ENCODE measurements at places on chromosomes 2 and 18. TPM values are rescaled to one million over a fixed set of nuclear protein-coding genes. Genes with fewer than 3 reads are reported as not detected.
A peak's percentile ranks its signal among the peaks of the same experiment; 100 is the strongest.

DNA sequence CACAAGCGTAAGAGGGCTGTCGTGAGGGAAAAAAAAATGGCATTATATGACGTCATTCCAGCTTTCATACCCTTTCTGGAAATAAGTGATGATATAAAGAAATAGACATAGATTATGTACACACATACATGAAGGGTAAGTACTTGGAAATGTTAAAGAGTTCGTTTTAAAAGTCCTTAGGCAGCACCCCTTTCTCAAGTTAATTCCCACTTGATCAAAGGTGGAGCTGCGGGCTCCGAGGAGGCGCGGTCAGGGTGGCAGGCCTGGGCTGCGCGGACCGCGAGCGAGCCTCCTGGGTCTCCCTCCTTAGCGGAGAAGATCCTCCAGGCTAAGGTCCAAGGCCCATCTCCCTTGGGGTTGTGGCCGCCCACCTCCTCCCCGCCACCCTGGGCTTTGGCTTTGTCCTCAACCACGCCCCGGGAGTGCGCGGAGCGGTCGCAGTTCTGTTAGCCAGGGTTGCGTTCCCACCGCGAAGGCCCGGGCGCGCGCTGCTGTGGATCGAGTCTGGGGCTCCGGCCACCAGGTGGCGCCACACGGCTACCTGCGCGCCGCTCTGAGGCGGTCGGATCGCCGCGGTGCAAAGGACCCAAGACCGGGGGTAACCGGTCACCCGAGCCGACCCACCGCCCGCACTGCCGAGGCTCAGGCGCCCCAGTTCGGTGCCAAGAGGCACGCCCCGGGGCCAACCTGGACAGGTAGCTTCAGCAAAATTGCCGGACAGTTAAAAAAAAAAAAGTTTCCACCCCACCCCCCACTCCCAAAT, 66.8 kb downstream of the HNRNPLL start:
- DNase-seq = peak; percentile 73

- DNase-seq = no peak
Observed at GRCh38 chr2:224915136-224915535, 127.1 kb downstream of the DOCK10 start.

- DNase-seq = no peak
Observed at GRCh38 chr2:19677825-19678518, 223.8 kb downstream of the TTC32 start.

GRCh38 chr2:127639111-127639474, 6.9 kb upstream of the GPR17 start:
- no peak for DNase-seq

Gene TACR1
- total RNA-seq = 1.1 TPM

- no peak for DNase-seq
Observed at GRCh38 chr2:188404341-188405004, 112.8 kb downstream of the GULP1 start.

Gene EPB41L3
- 87.7 TPM for total RNA-seq

DNA sequence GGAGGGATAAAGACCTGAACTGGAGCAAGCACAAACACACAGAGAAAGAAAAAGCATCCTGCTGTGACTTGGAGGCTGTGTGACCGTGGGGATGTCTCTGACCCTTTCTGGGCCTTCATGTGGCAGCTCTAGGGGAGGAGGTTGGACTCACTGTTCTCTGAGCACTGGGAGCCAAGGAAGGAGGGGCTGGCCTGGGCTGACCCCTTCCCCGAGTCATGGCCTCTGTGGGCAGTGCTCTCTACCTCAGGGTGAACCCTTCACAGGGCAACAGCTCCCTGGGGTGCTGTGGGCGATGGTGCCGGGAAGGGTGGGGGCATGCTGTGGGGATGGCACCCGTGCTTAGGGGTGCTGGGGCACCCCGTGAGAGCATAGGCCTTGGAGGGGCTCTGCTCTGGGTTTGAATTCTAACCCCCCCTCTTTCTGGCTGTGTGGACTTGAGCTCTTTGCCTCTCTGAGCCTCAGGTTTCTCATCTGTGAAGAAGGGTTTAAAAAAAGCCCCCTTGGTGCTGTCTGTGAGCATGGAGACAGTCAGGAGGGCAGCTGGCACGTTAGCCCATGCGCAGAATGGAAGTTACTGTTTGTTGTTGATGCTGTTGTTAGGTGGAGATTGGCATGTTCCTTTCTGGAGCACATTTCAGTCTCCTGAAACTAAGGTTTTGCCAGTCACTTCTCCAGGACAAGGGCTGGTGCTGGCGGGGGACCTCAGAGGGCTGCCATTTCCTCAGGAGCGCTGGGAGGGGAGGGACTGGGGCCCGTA, 700 bp downstream of the TOGARAM2 start:
- no peak for DNase-seq

- DNase-seq = no peak
Observed at GRCh38 chr2:29821591-29821990, 99.8 kb downstream of the ALK start.

Gene AQP12B
- 0.85 TPM for total RNA-seq

GRCh38 chr18:69787825-69788547, 159.7 kb downstream of the CD226 start:
- no peak for DNase-seq

DNA sequence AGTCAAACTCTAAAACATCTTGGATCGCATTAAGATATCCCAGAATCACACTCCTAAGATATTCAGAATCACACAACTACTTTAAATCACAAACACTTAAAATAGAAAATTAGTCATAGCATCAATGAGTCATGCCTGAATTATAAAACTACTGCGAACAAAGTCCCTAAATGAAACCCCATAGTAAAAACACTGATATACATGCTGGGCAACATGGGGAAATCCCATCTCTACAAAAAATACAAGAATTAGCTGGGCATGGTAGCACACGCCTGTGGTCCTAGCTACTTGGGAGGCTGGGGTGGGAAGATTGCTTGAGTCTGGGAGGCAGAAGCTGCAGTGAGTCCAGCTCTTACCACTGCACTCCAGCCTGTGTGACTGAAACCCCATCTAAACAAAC, 101.7 kb downstream of the COBLL1 start:
- no peak for DNase-seq

Gene PRKAG3
- total RNA-seq = not detected

DNA sequence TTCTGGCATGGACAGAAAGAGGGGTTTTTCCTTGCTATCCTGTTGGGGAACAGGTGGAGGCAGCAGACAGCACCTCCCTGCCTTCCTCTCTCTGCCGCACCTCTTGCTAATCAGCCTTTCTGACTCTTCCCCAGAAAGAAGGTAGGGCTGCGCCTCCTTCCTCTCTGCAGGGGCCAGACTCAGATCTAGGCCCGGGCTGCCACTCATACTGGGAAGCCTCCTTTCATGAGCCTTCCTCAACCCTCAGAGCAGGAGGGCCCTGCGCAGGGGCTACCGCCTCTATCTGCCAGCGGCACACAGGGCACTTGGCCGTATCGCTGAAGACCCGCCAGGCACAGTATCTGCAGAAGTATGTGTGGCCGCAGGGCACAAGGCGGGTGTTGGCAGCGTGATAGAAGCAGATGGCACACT, 7.1 kb downstream of the NEURL3 start:
- no peak for DNase-seq

Gene INPP5D
- 6.6 TPM for total RNA-seq

- DNase-seq = no peak
Observed at GRCh38 chr2:69567157-69567908, 76.2 kb downstream of the AAK1 start.

DNA sequence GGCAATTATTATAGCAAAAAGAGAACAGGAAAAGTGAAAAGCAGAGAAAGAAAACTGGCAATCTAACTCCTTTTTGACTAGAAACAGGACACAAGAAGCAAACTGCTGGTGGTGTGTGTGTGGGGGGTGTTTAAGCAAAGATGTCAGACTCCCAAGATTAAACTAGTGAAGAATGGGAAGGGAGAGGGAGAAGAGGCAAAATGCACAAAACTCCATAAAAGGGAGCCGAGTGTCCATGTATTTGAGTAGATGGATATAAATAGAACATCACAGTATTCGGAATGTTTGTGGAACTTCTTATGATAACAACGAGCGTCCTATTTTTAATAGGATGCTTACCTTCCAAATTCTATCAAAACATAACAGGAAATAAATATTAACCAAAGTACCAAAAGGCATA, 179.8 kb upstream of the TRIB2 start:
- no peak for DNase-seq

GRCh38 chr18:8507361-8507760, 101.9 kb upstream of the RAB12 start:
- DNase-seq = no peak

DNA sequence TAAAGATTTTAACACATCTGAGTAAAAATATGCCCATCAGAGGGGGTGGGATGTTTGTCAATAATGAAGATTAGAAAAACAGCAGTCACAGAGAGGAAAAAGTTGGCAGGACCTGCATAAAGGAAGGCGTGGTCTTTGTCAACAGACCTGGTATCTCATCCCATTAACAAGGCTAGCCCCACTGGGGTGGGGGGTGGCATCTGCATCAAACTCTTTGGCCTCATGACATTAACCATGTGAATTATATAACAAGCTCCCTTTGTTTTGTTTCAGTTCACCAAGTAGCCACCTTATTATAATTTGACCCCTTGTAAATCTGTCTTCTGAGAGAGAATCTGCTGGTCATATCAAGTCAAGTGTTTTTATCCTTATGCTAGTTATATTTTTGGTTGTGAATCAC, 28.8 kb downstream of the NEMP2 start:
- no peak for DNase-seq

DNA sequence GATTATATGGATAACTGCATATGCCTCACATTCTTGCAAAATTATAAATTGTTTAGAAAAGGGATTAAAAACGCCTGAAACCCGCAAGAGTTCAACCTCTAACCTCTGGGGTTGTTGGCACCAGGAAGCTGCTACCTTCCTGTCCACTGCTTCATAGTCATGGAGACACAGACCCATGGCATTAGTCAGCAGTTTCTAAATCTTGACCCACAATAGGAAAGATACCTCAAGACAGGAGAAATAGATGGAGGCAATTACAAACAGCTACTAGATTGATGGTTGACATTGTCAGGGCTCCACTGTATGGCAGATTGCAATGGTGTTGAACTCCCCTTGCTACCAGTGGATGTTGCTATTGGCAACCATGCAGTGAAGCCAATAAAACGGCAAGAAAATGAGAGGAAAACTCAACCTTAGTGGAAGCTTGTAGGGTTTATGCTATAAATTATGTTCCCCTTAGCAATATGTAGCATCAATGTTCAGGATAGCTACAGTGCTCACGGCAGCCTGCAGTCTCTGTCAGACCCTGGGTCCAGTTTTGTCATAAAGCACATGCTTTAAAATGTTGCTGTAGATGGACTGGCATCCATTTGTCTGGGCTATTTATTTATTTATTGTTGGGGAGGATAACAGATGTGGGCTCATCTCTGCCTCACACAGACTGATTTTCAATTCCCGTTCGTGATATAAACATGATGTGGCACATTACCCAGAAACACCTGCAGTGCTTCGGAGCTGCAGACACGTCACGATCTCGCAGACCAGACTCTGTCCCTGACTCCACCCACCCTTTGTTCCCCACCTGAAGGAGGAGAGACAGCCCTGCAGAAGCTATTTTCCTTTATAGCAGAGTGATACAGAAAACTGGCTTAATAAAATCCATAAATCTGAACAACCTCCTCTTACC, 233.4 kb downstream of the AGPS start:
- no peak for DNase-seq

Gene HMSD
- total RNA-seq = not detected

DNA sequence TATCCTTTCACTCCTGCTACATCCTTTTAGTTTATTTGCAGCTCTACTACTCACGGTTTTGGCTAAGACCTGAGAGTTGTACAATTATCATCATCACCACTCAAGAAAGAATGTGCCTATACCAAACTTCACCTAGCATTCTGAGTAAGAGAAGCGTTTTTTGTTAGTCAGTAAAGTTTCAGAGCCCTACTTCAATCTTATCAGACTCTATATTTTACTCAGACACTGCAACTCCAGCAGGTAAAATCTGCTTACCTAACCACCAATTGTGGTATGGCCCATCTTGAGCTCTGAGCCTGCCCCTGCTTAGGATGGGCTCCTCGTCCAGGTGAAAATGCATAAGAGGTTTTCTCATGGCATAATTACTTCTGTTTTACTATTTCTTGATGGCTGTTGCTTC, 37.1 kb downstream of the ICOS start:
- no peak for DNase-seq

GRCh38 chr2:241767464-241768250, 9.0 kb upstream of the GAL3ST2 start:
- no peak for DNase-seq

DNA sequence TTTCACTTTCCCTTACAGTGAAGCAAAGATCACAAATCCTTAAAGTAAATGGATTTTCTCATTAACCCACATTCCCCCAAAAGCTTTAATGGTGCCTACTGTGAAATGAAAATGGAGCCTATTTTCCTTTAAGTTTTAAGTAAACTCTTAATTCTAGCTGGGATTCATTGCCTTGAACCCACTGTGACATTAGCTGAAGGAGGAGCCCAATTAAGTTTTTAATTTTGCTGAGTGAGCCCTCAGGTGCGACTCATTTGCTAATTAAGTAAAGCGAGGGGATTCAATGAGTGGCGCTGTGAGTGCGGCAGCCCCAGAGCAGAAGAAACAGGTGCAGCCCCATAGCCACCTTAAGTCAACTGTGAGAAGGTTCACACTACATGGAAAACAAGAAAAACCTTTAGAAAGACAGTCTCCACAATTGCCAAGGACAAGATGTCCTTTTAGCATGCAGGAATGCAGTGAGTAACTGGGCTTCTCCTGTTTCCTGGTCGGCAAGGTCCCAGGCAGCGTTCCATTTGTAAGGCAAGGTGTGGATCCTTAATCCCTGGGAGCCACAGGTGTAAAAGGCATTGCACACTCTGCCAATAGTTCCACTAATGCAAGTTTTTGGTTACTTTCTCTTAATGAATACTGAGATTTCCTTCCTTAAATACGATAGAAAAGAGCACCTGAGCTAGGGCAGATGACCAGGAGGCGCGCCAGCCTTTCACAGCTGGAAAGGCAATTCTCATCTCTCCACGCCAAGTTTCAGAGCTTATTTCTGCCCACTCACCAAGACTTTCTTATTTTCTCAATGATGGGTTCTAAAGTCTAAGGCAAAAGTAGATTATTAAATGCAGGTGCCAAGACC, 87.7 kb downstream of the TMEM18 start:
- no peak for DNase-seq

DNA sequence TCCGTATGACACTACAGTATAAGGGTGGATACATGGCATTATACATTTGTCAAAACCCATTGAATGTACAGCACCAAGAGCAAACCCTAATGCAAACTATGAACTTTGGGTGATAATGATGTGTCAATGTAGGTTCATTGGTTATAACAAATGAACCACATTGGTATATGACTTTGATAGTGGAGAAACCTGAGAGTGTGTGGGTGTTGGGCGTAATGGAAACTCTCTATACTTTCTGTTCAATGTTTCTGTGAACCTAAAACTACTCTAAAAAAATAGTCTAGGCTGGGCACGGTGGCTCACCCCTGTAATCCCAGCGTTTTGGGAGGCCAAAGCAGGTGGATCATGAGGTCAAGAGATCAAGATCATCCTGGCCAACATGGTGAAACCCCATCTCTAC, 6.5 kb upstream of the ACTG2 start:
- DNase-seq = no peak
